Activated CD4-positive, alpha-beta T cell treated with anti-CD3 and anti-CD28 coated beads for 36 hours (primary cell): ENCODE measurements at places on chromosomes 7 and 10. TPM values are rescaled to one million over a fixed set of nuclear protein-coding genes. Genes with fewer than 3 reads are reported as not detected.

Gene CCL24
- total RNA-seq = not detected

Gene PNLIPRP2
- not detected for total RNA-seq

Gene PRLHR
- total RNA-seq = not detected

Gene ADGRA1
- total RNA-seq = not detected

Gene PNLIPRP3
- not detected for total RNA-seq

Gene MYPN
- total RNA-seq = not detected

Gene SPDYE16
- total RNA-seq = not detected

Gene IDI2
- not detected for total RNA-seq

Gene HOGA1
- not detected for total RNA-seq

Gene CNPY1
- not detected for total RNA-seq

Gene SYT15B
- total RNA-seq = 0.05 TPM

Gene SEC31B
- 36.0 TPM for total RNA-seq

Gene WEE2
- total RNA-seq = not detected

Gene CHN2
- 0.25 TPM for total RNA-seq

Gene HOXA10
- not detected for total RNA-seq

Gene SCIN
- total RNA-seq = 0.64 TPM

Gene PKD2L1
- total RNA-seq = not detected

Gene PVRIG
- total RNA-seq = 27.7 TPM

Gene MAP3K8
- total RNA-seq = 22.9 TPM

Gene SPDYE5
- not detected for total RNA-seq

Gene MLXIPL
- not detected for total RNA-seq
